Fibroblast of skin of right quadriceps (primary cell): ENCODE measurements at places on chromosomes 11 and 22.

- DNase-seq = peak; percentile 87
These were observed 143.8 kb upstream of the DDI1 start for GRCh38 chr11:103892603-103893002.

GRCh38 chr22:17098379-17098819, 13.6 kb downstream of the IL17RA start:
- no peak for DNase-seq

- DNase-seq = no peak
These were observed 10.6 kb upstream of the GLYATL1 start for GRCh38 chr11:58928691-58929090.

- DNase-seq = no peak
These were observed 89.9 kb upstream of the PRDM11 start for GRCh38 chr11:45056529-45056928.

GRCh38 chr22:38138961-38139360, 28.5 kb upstream of the BAIAP2L2 start:
- no peak for DNase-seq

DNA sequence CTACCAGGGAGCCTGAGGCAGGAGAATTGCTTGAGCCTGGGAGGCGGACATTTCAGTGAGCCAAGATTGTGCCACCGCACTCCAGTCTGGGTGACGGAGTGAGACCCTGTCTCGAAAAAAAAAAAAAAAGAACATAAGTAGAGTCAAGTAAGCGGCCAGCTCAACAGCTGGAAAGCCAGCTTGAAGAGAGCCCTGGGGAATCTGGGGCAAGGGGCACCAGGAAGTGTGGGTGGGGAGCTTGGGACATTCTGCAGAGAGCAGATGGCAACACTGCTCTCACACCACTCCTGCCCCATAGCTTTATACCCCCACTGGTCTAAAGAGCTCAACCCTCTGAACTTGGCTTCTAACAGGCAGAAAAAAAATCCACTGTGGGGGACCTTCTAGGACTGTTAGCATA, 505.6 kb downstream of the BUD13 start:
- no peak for DNase-seq

GRCh38 chr22:37627121-37627520, 12.3 kb upstream of the SH3BP1 start:
- no peak for DNase-seq

DNA sequence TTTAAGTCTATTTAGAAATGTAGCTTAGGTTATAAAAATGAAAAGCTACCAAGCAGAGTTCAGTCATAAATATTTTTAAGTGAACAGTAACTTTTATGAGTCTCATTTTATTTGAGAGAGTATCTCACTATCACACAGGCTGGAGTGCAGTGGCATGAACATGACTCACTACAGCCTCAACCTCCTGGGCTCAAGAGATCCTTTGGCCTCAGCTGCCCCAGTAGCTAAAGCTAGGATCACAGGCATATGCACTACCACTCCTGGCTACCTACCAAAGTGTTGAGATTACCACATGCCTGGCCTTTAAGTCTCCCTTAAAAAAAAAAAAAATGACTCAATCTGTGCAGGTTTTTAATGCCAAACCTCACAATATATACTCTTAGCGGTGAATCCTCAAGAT, 34.7 kb upstream of the CLNS1A start:
- DNase-seq = peak; percentile 81

- DNase-seq = no peak
These were observed 7.0 kb upstream of the POLA2 start for GRCh38 chr11:65254724-65255123.

GRCh38 chr22:24758164-24758799, 16.2 kb downstream of the PIWIL3 start:
- peak; percentile 34 for DNase-seq

GRCh38 chr11:1546077-1546535, 26.0 kb downstream of the DUSP8 start:
- no peak for DNase-seq

DNA sequence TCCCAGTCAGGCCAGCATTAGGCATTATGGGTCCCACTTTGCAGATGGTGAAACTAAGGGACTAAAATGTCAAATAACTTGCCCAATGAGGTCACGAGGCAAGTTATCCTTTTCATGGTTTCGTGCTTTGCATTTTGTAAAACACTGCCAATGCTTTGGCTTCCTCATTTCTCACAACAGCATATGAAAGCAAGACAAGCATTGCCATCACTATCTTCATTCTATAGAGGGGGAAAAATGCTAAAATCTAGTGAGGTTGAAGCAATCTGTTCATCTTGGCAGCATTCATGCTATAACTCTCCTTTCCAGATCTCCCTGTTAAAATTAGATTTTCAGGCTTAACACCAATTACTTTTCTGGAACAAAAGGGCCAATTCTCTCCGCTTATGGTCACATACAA, 14.8 kb downstream of the FAM181B start:
- no peak for DNase-seq

GRCh38 chr22:29072193-29072978, 449 bp upstream of the KREMEN1 start:
- peak; percentile 68 for DNase-seq

DNA sequence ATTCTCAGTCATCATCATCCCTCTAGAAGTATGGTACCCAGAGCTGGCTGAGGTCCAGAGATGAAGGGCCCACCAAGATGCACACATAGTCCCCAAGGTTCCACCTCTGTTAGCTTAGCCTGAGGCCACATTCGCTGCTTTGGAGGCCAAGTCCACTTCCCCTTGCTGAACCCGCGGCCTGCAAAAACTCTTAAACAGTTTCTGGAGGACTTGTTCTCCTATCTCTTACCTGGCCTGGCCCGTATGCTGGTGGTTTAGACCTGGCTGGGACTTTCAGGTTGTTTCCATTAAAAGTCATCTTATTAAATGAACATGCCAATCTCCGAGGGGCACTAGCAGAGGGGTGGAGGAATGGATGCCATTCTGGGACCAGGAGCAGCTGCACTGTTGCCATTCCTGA, 64.6 kb downstream of the KCNC1 start:
- DNase-seq = no peak

GRCh38 chr11:18563090-18563730, 25.3 kb downstream of the UEVLD start:
- DNase-seq = no peak

DNA sequence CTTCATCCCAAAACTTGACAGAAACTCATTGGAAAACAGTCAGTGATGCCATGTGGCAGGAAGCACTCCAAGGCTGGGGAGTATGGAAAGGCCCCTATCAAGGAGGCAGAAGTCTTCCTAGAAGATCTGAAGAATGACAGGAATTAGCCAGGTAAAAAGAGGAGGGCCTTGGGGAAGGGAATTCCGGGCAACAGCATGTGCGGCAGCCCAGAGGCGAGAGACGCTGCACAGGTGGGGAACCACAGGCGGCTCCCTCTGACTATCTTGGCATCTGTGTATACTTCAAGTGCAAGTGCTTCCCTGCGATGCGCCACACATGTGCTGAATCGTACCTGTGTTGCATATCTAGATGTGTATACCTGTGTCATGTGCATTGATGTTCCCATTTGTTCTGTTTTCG, 12.7 kb downstream of the PDE2A start:
- DNase-seq = no peak

- DNase-seq = no peak
These were observed 527.0 kb upstream of the B3GAT1 start for GRCh38 chr11:134939031-134939430.

DNA sequence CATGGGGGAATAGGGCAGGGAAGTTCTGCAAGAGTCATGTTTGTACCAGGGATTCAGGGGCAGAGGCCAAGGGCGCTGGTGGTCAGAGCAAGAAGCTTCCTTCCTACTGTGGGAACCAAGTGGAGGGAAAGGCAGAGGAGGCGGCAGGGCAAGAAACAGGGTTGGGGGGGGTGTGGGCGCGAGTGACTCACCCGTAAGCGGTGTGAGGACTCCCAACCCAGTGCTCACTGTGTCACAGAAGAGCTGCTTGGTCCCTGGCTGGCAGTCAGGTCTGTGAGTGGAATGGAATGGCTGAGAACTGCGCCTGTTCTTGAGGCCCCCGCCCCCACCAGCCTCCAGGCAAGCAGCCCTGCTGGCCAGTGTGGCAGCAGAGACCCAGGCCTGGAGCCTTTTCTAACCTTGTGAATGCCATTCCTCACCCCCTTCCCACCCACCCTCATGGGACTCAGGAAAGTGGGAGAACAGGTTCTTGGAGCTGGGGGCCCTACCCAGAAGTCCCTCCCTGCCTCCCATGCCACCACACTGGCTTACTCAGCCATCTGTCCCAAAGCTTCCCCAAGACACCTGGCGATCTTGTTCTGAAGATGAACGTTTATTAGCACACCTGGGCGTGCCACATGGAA, 4.7 kb downstream of the LRRC10B start:
- DNase-seq = no peak

GRCh38 chr11:38438091-38438490, 1840.1 kb upstream of the RAG2 start:
- no peak for DNase-seq

GRCh38 chr22:38719196-38719595, 13.5 kb downstream of the GTPBP1 start:
- DNase-seq = no peak

DNA sequence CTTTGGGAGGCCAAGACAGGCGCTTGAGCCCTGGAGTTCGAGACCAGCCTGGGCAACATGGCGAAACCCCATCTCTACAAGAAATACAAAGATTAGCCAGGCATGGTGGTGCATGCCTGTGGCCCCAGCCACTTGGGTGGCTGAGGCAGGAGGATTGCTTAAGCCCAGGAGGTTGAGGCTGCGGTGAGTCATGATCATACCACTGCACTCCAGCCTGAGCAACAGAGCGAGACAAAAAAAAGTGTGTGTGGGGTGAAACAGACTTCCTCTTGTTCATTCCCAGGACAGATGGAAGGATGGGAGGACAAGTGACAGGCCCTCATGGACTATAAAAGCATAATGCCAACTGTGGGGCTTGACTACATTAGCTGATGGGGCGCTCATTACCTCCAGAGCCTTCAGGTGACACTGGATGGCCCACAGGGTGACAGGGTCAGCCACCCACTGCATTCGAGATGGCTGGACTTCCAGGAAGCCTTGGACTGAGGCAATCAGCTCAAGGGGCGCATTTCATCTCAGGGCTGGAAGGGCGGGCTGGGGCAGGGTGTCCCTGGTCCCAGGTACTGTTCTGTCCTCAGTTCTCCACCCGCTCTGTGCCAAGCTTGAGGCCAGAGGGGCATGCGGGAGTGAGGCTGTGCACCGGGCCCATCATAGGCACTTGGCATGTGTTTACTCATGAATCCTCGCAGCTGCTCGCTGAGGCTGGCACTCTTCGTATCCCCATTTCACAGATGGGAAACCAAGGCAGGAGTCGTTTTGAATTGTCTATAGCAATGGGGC, 12.5 kb downstream of the NPTXR start:
- peak; percentile 51 for DNase-seq

- no peak for DNase-seq
These were observed 25.4 kb upstream of the SEZ6L start for GRCh38 chr22:26143806-26144325.

GRCh38 chr11:14583252-14584034, 60.2 kb upstream of the PDE3B start:
- DNase-seq = no peak

- no peak for DNase-seq
These were observed 20.0 kb upstream of the RAB39A start for GRCh38 chr11:107908211-107908610.

DNA sequence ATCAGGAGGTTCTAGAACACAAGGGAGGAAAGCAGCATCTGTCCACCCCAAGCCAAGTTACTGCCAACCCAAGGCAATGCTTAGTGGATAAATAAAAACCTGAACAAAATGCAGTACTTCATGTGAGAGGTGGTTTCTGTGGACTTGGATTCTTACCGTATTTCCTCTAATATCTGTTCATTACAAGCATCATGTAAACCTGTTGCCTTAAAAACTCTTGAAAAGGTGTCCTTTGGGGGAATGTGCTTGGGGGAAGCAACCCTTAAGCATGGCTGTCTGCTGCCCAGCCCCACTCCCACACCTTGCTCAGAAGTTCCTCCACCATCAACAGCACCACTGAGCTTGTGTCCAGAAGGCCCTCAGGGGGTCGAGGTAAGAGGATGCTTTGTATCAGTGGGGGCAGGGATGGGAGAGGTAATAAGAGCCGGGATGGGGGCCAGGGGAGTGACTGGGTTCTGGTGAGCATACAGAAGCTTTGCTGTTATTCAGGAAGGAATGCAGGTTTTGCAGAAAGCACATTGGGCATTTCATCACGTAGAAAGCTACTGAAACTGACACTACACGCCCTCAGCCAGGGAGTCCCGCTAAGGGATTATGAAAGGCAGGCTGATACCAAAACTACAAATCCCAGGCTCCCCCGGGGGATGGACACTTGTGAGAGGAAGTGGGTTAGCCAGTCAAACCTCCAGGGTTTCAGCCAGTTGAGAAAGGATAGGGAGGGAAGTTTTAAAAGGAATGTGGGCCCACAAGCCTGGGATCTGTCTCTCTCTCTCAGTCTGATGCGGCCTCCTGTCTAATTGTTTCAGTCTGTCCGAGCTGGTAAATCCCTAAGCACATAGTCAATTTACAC, 52.0 kb downstream of the KCNJ1 start:
- peak; percentile 96 for DNase-seq

DNA sequence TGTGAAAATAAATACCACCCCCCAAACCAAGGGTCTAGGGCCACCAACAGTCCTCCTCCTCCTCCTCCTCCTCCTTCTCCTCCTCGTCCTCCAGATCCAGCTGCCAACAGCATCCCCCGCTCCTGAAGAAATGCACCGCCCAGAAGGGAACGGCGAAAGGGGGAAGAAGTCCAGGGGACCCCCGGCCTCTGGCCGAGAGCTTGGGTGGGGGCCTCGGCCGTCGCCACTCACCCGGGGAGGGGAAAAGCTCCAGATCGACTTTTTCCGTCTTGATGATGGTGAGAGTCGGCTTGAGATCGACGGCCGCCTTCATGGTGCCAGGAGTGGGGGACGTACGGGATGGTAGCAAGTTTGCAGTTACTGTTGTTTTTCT, 65.7 kb downstream of the ETS1 start:
- no peak for DNase-seq

GRCh38 chr22:18968011-18968749, 32.1 kb upstream of the PRODH start:
- DNase-seq = no peak

- no peak for DNase-seq
These were observed 19.2 kb downstream of the P2RX3 start for GRCh38 chr11:57357310-57357709.

DNA sequence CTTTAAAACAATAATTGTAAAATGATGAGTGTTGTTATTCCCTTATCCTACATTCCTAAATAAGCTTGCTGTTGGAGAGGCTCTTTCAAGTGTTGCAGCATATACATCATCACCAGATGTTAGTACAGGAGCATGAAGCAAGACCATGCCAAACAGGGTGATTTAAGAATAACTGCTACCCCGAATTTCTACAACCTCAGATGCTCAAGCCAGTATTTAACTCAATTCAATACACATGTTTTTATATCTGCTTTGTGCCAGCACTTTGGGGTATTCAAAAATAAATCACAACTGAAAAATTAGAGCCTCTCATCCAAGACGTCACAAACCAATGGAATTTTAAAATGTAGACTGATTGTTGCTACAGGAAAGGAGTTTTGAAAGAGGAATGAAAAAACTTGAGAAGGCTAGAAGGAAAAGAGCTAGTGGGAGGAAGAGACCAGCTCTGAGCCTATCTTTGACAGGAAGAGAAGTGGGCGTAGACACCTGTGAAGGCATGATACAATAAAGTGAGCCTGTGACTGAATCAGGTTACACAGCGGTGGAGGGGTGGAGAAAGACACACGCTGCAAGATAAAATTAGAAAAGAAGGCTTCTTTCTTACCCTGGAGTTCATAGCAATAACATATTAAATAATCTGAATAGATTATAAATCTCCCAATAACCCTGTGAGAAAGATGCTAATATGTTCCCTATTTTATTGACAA, 95.8 kb downstream of the DLG2 start:
- no peak for DNase-seq
